GM23338 (cell line): ENCODE measurements at places on chromosomes 12 and 14. TPM values are rescaled to one million over a fixed set of nuclear protein-coding genes. Genes with fewer than 3 reads are reported as not detected.

DNA sequence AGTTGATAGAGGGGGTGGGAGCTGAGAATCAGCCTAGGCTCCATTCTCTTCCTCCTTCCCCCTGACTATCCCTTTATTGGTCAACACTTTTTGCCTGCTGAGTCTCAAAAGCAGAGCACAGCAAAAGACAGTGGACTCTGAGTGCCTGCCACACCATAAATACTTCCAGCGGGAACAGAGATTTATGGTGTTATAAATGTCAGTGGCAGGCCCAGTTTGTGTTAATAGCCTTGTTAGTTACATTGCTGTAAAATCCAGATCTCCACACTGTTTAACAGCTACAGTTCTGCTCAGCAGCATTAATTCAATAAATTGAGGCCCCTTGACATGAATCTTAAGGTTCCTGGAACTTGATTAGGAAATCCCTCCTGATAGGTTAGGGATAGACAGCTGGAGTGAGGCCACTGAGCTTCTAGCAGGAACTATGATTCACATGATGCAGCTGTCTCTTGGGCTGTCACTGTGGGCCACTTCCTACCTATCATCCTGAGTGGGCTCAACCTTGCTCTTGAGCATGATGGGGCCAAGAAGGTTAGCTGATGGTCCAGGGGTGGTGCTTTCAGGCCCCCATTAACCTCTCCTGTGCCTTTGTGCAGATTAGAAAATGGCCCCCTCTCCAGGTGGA lies 295.2 kb upstream of the SRRM4 start:
- no peaks in the 10 kb centered on the region for H3K36me3 ChIP-seq
- peaks cover 9% of the 10 kb centered on the region for H3K4me1 ChIP-seq
- no peak overlapping the region for H3K4me3 ChIP-seq
- no peak for DNase-seq
- no peaks in the 10 kb centered on the region for H3K27me3 ChIP-seq
- H3K27ac ChIP-seq: no peak overlapping the region

GRCh38 chr14:95453713-95453980 lies 62.8 kb downstream of the SYNE3 start:
- H3K27ac ChIP-seq: no peak overlapping the region
- no peaks in the 10 kb centered on the region for H3K4me1 ChIP-seq
- no peak overlapping the region for H3K4me3 ChIP-seq
- H3K36me3 ChIP-seq: no peaks in the 10 kb centered on the region
- H3K27me3 ChIP-seq: no peaks in the 10 kb centered on the region

DNA sequence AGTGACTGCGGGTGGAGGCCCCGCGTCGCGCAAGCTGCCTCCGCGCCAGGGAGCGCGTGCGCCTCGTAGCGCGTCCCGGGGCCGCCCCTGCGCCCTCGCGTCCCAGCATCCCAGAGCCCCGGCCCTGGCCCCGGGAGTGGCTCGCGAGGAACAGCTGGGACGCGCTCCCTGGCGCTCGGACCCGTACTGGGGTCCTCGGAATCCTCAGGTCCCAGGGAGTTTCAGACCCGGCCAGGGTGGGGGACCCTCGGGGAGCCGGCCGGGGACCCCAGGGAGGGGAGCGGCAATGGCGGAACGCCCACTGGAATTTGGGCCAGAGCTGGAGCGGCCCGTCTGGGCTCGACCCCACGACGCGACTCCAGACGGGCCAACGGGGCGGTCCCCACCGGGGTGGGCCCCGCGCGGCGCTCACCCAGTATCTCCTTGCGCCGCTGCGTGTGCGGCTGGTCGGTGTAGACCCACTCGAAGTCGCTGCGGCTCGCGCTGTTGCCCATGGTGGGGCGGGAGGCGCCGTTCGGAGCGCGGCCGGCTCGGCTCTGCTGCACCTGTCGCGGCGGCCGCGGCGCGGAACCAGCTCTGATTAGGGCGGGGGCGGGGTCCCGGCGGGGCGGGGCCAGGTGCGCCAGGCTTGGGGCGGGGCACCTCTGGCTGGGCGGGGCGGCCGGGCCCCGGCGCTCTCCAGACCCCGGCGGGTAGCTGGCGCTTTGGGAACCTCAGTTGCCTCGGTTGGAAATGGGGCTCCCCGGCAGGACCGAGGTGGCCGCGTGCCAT lies at the start of gene DEGS2:
Gene DEGS2 (minus strand): TSS at position 552 of the 771 bp plus-strand sequence. CDS start 58 bp downstream, at position 494.
- peak; percentile 87 for DNase-seq
- no peaks in the 10 kb centered on the region for H3K36me3 ChIP-seq
- H3K4me3 ChIP-seq: peak within 1 kb of the TSS; percentile 69
- H3K27ac ChIP-seq: no peak within 1 kb of the TSS
- H3K4me1 ChIP-seq: no peaks in the 10 kb centered on the region

Gene SERPINA9
- total RNA-seq: not detected in 2 replicates

DNA sequence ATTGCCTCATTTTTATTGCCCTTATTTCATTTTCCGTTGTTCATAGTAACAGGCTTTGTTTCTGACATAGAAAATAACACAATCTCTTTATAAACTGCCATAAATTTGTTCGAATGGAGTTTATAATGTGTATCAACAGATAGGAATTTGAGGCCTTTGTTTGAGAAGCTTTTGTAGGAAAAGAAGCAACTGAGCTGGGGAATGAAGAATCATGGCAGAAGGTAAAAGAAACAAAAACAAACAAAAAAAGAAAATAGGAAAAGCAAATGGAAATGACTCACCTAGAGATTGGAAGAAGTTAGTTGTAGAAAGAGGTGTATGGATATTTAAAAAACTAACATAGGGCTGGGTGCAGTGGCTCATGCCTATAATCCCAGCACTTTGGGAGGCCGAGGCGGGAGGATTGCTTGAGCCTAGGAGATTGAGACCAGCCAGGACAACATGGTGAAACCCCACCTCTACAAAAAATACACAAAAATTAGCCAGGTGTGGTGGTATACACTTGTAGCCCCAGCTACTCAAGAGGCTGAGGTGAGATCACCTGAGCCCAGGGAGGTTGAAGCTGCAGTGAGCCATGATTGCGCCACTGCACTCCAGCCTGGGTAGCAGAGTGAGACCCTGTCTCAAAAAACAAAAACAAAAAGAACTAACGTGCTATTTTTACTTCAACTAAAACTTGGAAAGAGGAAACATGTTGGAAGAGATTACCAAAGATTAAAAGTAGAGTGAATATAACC lies 523 bp upstream of the REP15 start:
- peaks cover 16% of the 10 kb centered on the region; the same call in 1 of the 2 replicates for H3K36me3 ChIP-seq
- no peak overlapping the region for H3K27ac ChIP-seq
- DNase-seq: no peak
- no peaks in the 10 kb centered on the region for H3K27me3 ChIP-seq
- no peak overlapping the region for H3K4me3 ChIP-seq

Gene FGD4
- total RNA-seq: 48.6 and 54.3 TPM in 2 replicates

Gene KRT8
- total RNA-seq: 250 and 264 TPM in 2 replicates

DNA sequence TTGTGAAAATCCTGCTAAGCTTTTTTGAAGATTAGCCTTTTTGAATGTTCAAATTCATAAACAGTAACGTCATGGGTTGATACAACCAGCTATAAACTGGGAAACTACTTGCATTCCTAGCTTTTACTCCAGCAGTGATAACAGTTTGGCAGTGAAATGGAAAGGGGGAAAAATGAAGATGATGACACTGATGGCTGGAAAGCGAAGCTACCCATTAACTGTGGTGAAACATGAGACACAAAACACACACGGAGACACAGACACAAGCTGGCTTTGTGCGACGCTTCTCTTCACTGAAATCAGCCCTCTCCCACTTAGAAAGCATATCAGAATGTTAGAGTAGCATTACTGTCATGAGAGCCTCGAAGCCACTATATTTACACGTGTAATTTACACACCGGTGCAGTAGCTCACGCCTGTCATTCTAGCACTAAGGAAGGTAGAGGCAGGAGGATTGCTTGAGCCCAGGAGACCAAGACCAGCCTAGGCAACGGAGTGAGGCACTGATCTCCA lies 15.7 kb downstream of the VPS37B start:
- peaks cover 78% of the 10 kb centered on the region for H3K27me3 ChIP-seq
- H3K27ac ChIP-seq: no peak overlapping the region
- H3K4me1 ChIP-seq: peaks cover 9% of the 10 kb centered on the region; the same call in 1 of the 2 replicates
- no peak for DNase-seq
- no peaks in the 10 kb centered on the region for H3K36me3 ChIP-seq

- H3K4me1 ChIP-seq: 0 out of 2 replicates have a peak, but pooled peaks cover 6% of the 10 kb centered on the region
- no peaks in the 10 kb centered on the region for H3K27me3 ChIP-seq
Measured at GRCh38 chr12:21384261-21384660, 11.6 kb downstream of the IAPP start.

GRCh38 chr14:101893759-101894158 lies 70.6 kb upstream of the DYNC1H1 start:
- H3K27ac ChIP-seq: no peak overlapping the region
- no peak overlapping the region for H3K4me3 ChIP-seq
- peaks cover 9% of the 10 kb centered on the region; the same call in 1 of the 2 replicates for H3K36me3 ChIP-seq
- no peak for DNase-seq

DNA sequence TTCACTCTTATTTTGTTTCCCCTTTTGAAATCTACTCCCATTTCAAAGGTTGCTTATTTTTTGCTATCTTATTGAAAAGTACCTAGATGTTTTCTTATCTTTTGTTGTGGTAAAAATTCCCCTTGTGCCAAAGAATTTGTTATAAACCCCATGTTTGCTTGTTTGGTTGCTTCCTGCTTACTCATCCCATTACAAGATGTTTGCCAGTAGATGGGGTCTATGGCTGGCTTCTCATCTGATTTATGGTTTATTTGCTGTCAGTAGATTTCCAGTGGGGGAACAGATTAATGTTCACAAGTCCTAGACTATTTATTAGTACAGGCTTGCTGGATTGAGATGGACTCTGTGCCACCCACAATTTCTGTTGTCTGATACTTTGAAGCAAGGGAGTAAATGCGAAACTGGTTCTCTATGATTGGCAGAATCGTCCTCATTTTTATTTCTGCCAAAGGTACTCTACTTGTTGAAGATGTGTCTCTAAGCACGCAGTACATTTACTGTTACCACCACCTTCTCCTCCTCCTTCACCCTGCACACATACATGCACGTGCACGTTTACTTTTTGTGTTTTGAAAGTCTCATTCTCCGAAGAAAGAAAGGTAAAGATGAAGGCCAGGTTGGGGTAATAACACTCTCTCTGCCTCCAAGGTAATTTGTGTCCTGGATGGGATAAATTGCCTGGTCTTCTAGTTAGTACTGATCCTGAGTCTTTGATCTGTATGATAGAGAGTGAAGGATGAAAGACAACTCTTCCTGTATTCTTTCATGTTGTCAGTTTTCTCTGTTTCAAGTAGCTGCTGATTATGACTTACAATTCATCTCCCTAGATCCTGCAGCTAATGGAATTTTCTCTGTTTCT lies 117.2 kb upstream of the ATP2B1 start:
- no peaks in the 10 kb centered on the region for H3K27me3 ChIP-seq
- DNase-seq: no peak
- no peak overlapping the region for H3K4me3 ChIP-seq
